Endothelial cell (in vitro differentiated cells): ENCODE measurements at places on chromosomes 16 and 17. TPM values are rescaled to one million over a fixed set of nuclear protein-coding genes. Genes with fewer than 3 reads are reported as not detected.
A peak's percentile ranks its signal among the peaks of the same experiment; 100 is the strongest.

DNA sequence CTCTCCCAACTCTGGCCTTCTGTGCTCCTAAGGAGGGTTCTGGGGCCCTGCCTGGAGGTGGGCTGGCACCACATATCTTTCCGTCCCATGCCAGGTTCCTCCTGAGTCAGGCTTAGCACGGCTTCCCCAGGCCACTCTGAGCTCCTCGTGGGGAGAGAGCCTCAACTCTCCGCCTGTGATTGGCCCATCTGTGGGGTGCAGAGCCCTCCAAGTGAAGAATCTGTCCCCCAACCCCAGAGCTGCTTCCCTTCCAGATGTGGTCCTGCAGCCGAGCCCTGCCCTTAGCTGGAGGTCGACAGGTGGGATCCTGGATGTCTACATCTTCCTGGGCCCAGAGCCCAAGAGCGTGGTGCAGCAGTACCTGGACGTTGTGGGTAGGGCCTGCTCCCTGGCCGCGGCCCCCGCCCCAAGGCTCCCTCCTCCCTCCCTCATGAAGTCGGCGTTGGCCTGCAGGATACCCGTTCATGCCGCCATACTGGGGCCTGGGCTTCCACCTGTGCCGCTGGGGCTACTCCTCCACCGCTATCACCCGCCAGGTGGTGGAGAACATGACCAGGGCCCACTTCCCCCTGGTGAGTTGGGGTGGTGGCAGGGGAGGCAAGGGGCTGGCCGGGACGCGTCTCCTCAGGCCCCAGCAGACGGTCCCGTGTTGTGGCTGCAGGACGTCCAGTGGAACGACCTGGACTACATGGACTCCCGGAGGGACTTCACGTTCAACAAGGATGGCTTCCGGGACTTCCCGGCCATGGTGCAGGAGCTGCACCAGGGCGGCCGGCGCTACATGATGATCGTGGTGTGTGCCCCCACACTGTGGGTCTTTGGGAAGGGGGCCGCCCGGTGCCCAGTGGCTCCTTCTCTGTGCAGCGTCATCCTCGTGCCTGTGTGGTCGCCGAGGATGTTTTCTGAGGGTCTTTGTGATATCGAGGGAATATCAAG, 6.9 kb downstream of the GAA start:
- peaks cover 6% of the 10 kb centered on the region for H3K27me3 ChIP-seq
- no peak for DNase-seq
- no peak overlapping the region for H3K27ac ChIP-seq

DNA sequence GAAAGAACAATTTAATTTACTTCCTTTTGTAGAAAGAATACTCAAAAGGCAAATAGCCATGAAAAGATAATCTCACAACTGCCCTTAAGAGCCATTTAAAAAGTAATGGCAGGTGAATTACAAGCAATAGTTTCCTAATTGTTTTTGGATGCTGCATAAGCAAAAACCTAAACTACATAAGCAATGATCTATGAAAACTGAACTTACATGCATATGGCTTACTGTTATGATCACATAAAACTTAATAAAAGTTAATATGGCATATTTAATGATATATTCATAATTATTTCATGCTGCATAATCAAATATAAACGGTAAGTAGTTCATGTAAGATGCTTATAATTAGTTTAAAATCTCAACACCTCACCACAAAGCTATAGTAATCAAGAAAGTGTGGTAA, 18.6 kb downstream of the BRCA1 start:
- no peak for DNase-seq
- no peak overlapping the region for H3K4me3 ChIP-seq
- no peak overlapping the region for H3K27ac ChIP-seq

DNA sequence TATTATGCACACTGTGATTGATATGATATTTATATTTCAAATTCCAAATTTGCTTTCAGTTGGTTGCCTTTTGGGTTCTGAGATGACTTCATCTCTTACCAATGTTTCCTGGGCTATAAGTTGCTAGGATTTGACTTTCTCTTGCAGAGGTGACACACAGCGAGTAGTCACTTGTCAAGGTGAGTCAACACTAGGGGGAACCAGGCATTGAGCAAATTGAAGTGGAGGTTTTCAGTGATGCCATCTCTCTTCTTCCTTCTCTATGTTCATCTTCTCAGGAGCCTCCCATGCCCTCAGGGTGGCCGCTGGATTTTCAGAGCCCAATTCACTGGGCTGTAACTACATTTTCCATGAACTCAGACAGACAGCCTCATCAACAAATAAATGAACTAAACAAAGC, 6.0 kb upstream of the CPD start:
- no peak overlapping the region for H3K4me3 ChIP-seq
- no peak for DNase-seq
- peaks cover 38% of the 10 kb centered on the region for H3K4me1 ChIP-seq
- H3K36me3 ChIP-seq, result no peaks in the 10 kb centered on the region
- no peak overlapping the region for H3K27ac ChIP-seq
- H3K27me3 ChIP-seq, result peaks cover 9% of the 10 kb centered on the region

DNA sequence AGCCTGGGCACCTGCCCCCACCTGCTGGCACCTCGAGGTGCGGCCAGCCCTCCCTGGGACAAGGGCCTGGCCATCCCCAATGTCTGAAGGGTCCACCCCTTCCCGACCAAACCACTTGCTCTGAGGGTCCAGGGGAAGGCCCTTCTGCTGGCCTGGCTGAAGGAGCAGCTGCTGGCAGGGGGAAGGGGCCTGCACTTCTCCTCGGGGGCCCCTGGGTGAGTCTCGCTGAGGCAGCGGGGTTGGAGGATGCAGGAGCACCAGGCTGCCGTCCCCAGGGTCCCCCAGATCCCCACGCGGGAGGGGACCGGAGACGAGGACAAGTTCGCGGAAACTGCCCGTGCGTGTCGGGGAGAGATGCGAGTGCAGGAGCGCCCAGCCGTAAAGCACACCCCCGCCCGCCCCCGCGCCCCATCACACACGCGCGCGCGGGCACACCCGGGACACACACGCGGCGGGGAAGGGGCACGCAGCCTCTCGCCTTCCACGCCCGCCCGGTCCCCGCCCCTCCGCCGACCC, 725 bp upstream of the CACNA1H start:
- DNase-seq, result peak; percentile 26
- no peak overlapping the region for H3K4me3 ChIP-seq

GRCh38 chr17:40597556-40598300, 32.5 kb upstream of the CCR7 start:
- no peak overlapping the region for H3K27ac ChIP-seq
- no peaks in the 10 kb centered on the region for H3K27me3 ChIP-seq
- no peak overlapping the region for H3K4me3 ChIP-seq
- H3K36me3 ChIP-seq, result no peaks in the 10 kb centered on the region

- peaks cover 14% of the 10 kb centered on the region for H3K36me3 ChIP-seq
- no peak overlapping the region for H3K4me3 ChIP-seq
- peaks cover 18% of the 10 kb centered on the region for H3K27me3 ChIP-seq
- peaks cover 3% of the 10 kb centered on the region for H3K4me1 ChIP-seq
Observed at GRCh38 chr17:63537991-63538692, 12.1 kb upstream of the DCAF7 start.

DNA sequence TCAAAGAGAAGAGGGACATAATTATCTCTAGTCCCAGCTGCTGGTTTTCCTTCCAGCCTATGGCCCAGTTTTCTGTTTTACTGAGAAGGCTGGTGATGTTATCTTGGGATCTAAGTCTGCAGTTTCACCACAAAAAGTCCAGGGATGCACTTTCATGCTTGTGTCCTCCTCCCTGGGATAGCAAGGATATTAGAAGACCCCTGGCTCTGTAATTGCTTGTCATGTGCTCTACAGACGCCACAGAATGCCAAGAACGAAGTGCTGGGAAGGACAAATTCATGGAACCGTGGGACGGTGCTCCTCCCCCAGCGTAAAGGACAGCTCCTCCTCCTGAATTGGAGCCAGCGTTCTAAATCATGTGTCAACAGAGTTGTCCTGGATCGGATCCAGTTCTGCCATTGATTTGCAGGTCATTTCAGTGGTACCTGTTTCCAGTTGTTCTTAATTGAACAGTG, 8.6 kb downstream of the MAPT start:
- no peak overlapping the region for H3K4me3 ChIP-seq
- H3K27ac ChIP-seq, result no peak overlapping the region
- peaks cover 1% of the 10 kb centered on the region for H3K27me3 ChIP-seq
- H3K4me1 ChIP-seq, result peaks cover 3% of the 10 kb centered on the region
- no peaks in the 10 kb centered on the region for H3K36me3 ChIP-seq

DNA sequence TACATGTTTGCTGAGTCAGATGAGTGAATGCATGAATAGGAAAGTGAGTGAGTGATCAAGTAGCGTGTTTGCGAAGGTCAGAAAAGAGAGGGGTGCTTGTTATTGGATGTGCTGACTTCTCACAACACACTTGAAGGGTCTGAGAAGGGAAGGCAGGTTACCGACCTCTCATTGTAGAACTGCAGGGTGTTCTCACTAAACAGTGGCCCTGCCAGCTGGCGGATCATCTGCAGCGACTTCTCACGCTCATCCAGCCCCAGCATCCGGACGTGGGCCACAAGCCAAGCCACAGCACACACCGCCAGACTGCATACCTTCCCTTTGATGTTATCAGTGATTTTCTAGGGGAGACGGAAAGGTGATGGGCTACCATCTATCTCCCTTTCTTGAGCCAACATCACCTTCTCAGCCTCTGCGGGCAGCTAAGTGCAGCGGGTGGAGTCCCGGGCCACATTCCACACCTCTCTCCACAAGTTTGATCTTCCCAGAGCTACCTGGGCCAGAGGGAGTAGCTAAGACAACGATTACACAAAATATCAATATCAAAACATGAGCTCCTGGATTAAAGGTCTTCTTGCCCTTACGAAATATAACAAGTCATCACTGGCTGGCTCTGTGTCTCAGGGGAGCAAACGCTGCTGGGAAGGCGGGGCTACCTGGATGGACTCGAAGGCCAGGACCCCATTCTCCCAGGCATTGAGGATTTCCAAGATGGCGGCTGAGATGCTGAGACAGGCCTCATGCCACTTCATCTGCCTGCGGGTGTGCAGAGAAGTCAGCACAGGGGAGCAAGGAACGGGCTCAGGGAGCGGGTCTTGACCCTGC, 11.0 kb downstream of the CSF3 start:
- H3K27ac ChIP-seq, result no peak overlapping the region
- peaks cover 48% of the 10 kb centered on the region for H3K36me3 ChIP-seq
- peaks cover 5% of the 10 kb centered on the region for H3K27me3 ChIP-seq

DNA sequence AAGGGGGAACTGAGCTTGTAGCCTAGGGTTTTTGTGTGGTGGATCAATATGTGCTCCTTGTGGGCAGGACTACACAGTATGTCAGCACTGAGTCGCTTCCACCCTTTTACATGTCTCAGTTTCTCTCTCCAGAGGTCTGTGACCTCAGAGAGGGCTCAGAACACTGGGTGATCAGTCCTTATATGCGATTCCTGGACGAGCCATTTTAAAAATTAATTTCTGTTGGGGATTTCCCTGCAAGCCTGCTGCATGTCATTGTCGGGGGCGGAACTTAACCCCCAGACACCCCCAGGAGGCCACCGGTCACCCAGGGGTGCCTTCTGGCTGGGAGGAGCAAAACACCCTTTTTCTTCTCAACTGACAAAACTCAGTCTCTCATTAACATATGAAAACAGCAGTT, 14.1 kb downstream of the DHRS7B start:
- no peaks in the 10 kb centered on the region for H3K4me1 ChIP-seq
- H3K27ac ChIP-seq, result no peak overlapping the region
- H3K27me3 ChIP-seq, result peaks cover 3% of the 10 kb centered on the region
- no peak for DNase-seq

GRCh38 chr16:81755915-81756614, 23.0 kb upstream of the PLCG2 start:
- peaks cover 2% of the 10 kb centered on the region for H3K27me3 ChIP-seq
- H3K4me3 ChIP-seq, result peak overlapping the region; percentile 76
- peak overlapping the region; percentile 86 for H3K27ac ChIP-seq
- DNase-seq, result peak; percentile 62

DNA sequence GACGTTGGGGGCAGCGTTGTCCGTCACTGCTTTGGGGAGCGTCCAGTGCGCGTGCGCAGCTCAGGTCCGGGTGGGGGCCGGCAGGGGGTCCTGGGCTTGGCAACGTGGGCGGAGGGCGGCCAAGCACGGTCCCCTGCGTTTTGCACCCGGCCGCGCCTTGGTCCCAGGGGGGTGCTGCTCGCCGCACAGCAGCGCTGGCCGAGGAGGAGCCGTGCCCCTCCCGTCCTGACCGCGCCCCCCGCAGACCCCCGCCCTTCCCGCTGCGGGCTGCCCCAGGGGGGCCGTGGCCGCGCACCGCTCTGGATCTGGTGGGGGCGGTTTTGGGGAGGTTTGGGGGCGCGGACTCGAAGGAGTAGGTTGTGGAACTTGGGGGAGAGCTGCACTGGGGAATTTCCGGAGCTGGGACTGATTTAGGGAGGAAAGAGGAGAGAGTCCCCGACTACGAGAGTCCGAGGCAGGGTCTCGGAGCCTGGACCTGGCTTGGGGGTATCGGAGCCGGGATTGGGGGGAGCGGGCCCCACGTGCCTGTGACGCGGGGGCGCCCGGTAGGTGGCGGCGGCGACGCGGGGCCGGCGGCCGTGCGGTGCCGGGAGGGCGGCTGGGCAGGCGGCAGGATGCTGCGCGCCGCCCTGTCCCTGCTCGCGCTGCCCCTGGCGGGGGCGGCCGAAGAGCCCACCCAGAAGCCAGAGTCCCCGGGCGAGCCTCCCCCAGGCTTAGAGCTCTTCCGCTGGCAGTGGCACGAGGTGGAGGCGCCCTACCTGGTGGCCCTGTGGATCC, at the start of gene SLC9A5:
Gene SLC9A5 (plus strand): TSS at position 579 of the 777 bp plus-strand sequence. CDS start 36 bp downstream, at position 615.
- H3K4me1 ChIP-seq, result peaks cover 53% of the 10 kb centered on the region
- peaks cover 14% of the 10 kb centered on the region for H3K27me3 ChIP-seq
- H3K27ac ChIP-seq, result peak within 1 kb of the TSS; percentile 62
- peak; percentile 48 for DNase-seq
- peak within 1 kb of the TSS; percentile 94 for H3K4me3 ChIP-seq

- H3K36me3 ChIP-seq, result peaks cover 5% of the 10 kb centered on the region
- no peak overlapping the region for H3K27ac ChIP-seq
- H3K4me1 ChIP-seq, result peaks cover 16% of the 10 kb centered on the region
Observed at GRCh38 chr17:57514614-57515013, 230.5 kb downstream of the CCDC182 start.

DNA sequence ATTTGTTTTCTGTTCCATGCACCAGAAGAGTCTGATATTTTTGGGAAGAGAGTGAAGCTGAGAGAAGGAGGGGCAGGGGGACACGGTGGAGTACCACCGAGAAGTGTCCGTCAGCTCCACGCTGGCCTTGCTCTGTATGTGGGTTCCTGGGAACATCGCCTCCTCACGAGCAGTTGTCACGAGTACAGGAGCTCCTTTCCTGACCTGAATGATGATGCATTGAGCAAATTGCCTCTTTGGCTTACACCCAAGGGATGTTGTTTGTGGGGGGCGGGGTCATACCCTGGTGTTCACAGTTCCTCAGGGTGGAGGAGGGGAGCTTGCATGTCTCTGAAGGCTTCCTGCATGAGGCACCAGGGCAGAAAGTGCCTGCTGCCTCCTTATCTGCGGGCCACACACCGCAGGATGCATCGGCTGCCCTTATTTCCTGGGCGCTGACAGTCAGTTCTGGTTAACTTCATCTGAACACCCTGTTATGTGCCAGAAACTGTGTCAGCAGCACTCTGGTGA, 36.2 kb downstream of the RGS9 start:
- peak; percentile 41 for DNase-seq
- no peak overlapping the region for H3K27ac ChIP-seq
- H3K27me3 ChIP-seq, result peaks cover 2% of the 10 kb centered on the region
- no peak overlapping the region for H3K4me3 ChIP-seq
- peaks cover 17% of the 10 kb centered on the region for H3K4me1 ChIP-seq
- H3K36me3 ChIP-seq, result peaks cover 7% of the 10 kb centered on the region

TMC7 gene
- total RNA-seq, result 16.9 TPM

ADAMTS18 gene
- total RNA-seq, result 0.69 TPM

CDH1 gene
- 3.1 TPM for total RNA-seq
